ENCODE measurements at places on chromosomes 12 and 14. TPM values are rescaled to one million over a fixed set of nuclear protein-coding genes. Genes with fewer than 3 reads are reported as not detected.

The ACRBP gene
- 3.2 TPM for total RNA-seq

DNA sequence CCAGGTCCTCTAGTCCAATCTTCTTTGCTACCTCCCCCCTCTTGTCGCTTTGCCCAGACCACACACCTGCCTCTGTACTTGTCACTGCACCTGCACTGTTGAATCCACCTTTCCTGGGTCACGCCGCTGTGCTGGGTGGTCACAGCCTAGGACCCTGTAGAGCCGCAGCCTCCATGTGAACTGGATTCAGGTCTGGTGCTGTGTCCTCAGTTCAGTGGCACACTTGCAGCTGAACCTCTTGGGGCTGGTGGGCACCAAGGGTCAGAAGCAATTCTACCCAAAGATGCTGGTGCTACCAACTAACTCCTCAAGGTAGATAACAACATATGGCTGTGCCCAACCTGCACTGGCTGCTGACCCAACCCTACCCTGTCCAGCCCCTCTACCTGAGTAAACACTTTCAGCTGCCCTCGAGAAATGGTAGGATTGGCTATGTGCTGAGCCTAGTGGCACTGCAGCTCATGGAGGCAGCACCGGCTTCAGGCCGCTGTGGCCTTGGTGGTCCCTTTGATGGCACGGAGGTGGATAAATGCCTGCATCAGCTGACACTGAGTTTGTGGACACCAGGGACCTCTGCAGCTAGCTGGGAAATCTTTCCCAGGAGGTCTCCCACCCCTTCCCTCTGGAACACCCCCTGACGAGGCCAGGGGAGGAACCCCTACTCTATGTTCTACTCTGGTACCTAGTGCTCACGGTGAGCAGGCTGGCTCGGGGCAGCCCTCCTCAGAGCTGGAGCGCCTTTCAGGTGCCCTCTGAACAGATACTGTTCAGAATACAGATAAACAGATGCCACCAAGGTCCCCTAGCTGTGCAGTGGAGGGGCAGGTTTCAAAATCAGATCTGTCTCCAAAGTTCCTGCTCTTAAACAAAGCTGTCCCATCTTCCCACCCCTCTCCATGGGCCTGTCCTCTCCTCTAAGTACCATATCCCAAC, 14.3 kb downstream of the AGAP2 start:
- H3K27ac ChIP-seq = no peak overlapping the region
- peaks cover 67% of the 10 kb centered on the region for H3K27me3 ChIP-seq
- H3K4me1 ChIP-seq = peaks cover 15% of the 10 kb centered on the region
- peaks cover 5% of the 10 kb centered on the region for H3K36me3 ChIP-seq
- no peak for DNase-seq

The SLC38A4 gene
- 12.6 TPM for total RNA-seq

The GDF3 gene
- 34.4 TPM for total RNA-seq

The CTSG gene
- not detected for total RNA-seq

- H3K27ac ChIP-seq = no peak overlapping the region
- no peak overlapping the region for H3K4me3 ChIP-seq
- H3K4me1 ChIP-seq = peaks cover 8% of the 10 kb centered on the region
- DNase-seq = peak; percentile 66
These were observed 59.8 kb upstream of the C12orf71 start for GRCh38 chr12:27142101-27142721.

DNA sequence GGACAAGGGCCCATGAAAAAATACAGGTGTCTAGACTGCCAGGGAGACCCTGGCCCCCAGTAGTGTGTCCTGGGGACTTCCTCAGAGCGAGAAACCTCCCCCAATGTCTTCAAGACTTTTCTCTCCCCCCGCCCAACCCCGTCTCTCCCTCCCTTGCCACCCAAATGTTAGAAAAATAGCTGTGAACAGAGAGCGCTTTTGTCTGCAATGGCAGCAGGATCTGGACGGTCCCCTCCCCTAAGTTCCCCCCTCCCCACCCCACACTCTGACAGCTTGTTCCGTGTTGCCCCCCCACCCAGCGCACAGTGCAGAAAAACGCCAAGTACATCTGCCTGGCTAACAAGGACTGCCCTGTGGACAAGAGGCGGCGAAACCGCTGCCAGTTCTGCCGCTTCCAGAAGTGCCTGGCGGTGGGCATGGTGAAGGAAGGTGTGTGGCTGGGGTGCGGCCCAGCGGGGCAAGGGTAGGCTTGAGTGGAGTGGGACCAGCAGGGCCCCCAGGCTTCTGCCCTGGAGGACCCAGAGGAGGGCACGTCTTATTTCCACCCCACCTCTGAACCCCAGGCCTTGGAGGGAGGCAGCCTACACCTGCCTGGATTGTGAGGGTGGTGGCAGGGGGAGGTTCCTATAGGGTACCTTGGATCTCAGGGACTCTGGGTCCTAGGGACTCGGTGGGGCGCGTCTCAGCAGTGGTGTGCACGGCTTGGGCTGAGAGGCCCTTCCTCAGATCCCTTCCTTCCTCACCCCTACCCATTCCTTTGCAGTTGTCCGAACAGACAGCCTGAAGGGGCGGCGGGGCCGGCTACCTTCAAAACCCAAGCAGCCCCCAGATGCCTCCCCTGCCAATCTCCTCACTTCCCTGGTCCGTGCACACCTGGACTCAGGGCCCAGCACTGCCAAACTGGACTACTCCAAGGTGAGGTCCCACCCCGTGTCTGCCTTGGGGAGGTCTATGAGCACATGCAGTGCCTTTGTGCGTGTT, 4.8 kb downstream of the NR4A1 start:
- no peak for DNase-seq
- H3K4me1 ChIP-seq = peaks cover 13% of the 10 kb centered on the region
- no peak overlapping the region for H3K27ac ChIP-seq
- 0 out of 2 replicates have a peak, but pooled peaks cover 3% of the 10 kb centered on the region for H3K36me3 ChIP-seq

The PPM1H gene
- 37.1 TPM for total RNA-seq

The PRB2 gene
- total RNA-seq = not detected

- no peaks in the 10 kb centered on the region for H3K36me3 ChIP-seq
- no peak for DNase-seq
- H3K4me1 ChIP-seq = peaks cover 4% of the 10 kb centered on the region
- H3K27ac ChIP-seq = no peak overlapping the region
- no peaks in the 10 kb centered on the region for H3K27me3 ChIP-seq
These were observed 17.0 kb downstream of the SLC4A8 start for GRCh38 chr12:51441583-51441982.

The GALNT16 gene
- total RNA-seq = 3.0 TPM

GRCh38 chr12:49044660-49045059, 15.9 kb downstream of the KMT2D start:
- peaks cover 79% of the 10 kb centered on the region for H3K36me3 ChIP-seq
- no peak for DNase-seq
- no peak overlapping the region for H3K4me3 ChIP-seq
- no peaks in the 10 kb centered on the region for H3K27me3 ChIP-seq
- no peak overlapping the region for H3K27ac ChIP-seq

The DYRK2 gene
- 38.1 TPM for total RNA-seq

DNA sequence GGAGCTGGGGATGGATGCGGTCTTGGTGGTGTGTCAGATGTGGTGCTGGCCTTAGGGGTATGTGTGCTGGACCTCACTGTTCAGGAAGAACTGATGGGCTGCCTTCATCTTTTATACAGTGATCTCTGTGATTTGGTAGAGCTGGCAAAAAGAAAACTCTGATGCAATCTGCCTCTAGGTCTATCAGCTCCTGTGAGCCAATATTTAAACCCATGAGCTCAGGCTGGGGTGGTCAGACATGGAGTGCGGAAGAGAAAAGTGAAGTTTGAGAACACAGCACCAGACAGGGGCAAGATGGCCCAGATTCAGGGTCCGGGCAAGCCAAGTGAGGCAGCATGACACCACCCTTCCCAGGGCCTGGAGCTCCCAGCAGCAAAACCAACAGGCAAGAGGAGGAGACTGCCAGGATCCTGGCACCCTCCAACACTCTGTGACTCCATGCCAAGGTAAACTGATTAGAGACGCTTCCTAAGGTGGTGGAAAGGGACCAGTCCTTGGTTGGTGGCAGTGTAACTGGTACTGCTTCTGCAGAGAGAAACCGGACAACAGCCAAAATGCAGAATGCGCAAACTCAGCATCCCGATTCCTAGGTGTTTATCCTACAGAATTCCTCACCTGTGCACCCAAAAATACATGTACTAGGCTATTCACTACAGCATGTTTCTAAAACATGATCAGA, 82.3 kb downstream of the CHGA start:
- no peak overlapping the region for H3K4me3 ChIP-seq
- DNase-seq = no peak
- no peaks in the 10 kb centered on the region for H3K27me3 ChIP-seq
- H3K36me3 ChIP-seq = no peaks in the 10 kb centered on the region

DNA sequence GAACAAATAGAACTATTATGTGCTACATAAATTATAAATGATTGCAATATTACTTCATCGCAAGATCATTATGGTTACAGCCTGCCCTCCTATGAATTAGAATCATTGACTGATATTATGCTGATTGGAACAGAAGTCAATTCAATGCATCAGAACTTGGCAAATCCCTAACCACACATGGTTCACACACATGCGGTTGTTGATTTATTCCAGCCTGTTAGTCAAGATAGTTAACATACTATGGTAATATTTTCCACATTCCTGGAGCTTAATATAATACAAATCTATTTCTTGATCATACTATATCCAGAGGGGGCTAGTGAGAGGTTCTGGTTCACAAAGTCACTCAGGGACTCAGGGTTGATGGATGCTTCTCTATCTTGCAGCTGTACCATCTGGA, 9.7 kb upstream of the CACNA1C start:
- H3K36me3 ChIP-seq = no peaks in the 10 kb centered on the region
- no peaks in the 10 kb centered on the region for H3K4me1 ChIP-seq
- H3K27ac ChIP-seq = no peak overlapping the region
- H3K4me3 ChIP-seq = no peak overlapping the region
- DNase-seq = no peak
- H3K27me3 ChIP-seq = peaks cover 11% of the 10 kb centered on the region

The C12orf76 gene
- total RNA-seq = 17.6 TPM

The SIRT4 gene
- total RNA-seq = 4.3 TPM

GRCh38 chr12:4050340-4050739, 177.1 kb upstream of the PARP11 start:
- H3K4me3 ChIP-seq = no peak overlapping the region
- no peak overlapping the region for H3K27ac ChIP-seq
- no peaks in the 10 kb centered on the region for H3K27me3 ChIP-seq
- no peak for DNase-seq
- H3K36me3 ChIP-seq = no peaks in the 10 kb centered on the region

DNA sequence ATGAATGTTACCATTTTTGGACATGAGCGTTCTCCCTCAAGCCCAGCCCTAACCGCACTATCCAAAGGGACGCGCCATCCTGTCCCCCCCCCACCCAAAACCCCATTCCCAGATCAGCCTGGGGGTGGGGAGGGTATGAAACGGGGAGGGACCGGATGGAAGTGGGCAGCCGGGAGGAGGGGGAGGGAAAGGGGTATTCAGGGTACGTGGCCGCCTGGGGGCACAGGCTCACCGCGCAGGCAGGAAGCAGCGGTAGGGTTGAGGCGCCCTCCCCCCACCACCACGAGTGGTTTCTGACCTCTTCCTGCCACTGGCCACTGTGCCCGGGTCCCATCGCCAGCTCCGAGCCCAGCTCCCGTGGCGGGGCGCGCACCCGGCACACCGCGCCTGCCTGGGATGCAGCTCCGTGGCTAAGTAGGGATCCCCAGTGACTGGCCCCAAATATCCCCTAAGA, 1.4 kb downstream of the ACTN1 start:
- H3K27me3 ChIP-seq = peaks cover 7% of the 10 kb centered on the region
- peaks cover 25% of the 10 kb centered on the region for H3K36me3 ChIP-seq
- peak overlapping the region; percentile 26 for H3K27ac ChIP-seq
- DNase-seq = peak; percentile 64
- peak overlapping the region; percentile 79 for H3K4me3 ChIP-seq

Measured in WTC11 (cell line).